ENCODE measurements at places on chromosomes 11 and 22. TPM values are rescaled to one million over a fixed set of nuclear protein-coding genes. Genes with fewer than 3 reads are reported as not detected.

GRCh38 chr11:11923828-11924227 lies 82.1 kb downstream of the USP47 start:
- peak overlapping the region; percentile 6 for H3K27ac ChIP-seq
- H3K27me3 ChIP-seq = no peaks in the 10 kb centered on the region
- H3K4me1 ChIP-seq = peaks cover 23% of the 10 kb centered on the region
- peaks cover 61% of the 10 kb centered on the region for H3K36me3 ChIP-seq
- no peak for DNase-seq

GRCh38 chr11:35168671-35169070 lies 29.7 kb downstream of the CD44 start:
- H3K36me3 ChIP-seq = peaks cover 72% of the 10 kb centered on the region
- H3K27ac ChIP-seq = no peak overlapping the region
- peaks cover 98% of the 10 kb centered on the region for H3K4me1 ChIP-seq
- DNase-seq = no peak
- H3K4me3 ChIP-seq = no peak overlapping the region

The VWCE gene
- total RNA-seq = 8.1 TPM

DNA sequence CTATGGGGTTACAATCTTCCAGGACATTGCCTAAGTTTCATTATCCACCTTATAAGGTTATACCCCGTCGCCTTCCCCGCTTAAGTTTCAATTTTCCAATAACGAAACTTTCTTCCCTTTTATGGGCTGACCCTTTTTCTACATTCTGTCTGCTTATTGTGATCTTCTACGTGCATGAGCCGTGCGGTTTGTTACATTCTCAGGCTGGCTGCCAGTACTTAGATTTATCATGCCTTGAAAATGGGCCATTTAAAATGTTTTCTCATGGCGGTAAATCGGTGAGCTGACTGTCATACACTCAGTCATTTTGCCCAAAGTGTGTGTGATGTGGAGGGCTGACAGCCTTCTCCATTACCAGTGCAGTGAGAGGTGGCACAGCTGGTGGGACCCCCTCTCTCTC lies 23.3 kb downstream of the DGCR6L start:
- H3K27ac ChIP-seq = no peak overlapping the region
- no peak overlapping the region for H3K4me3 ChIP-seq
- H3K27me3 ChIP-seq = peaks cover 19% of the 10 kb centered on the region
- DNase-seq = no peak
- H3K4me1 ChIP-seq = no peaks in the 10 kb centered on the region

The CSNK2A3 gene
- 1.2 TPM for total RNA-seq

DNA sequence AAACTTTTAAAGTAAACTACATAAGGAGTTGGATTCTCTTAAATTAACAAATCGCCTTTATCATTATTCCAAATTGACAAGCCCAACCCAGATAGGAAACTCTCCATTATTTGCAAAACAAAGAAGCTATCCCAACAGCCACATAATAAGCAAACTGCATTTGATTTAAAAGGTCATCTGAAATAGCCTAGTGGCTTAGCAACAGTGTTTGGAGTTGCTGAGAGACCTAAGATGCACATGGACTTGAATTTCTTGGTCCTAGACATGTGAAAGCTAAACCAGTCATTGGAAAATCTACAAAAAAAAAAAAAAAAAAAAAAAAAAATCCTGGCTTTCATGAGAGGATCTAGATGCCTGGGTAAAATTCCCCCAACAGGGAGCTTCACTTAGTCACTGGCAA lies 69.5 kb downstream of the PRCP start:
- no peak for DNase-seq
- no peaks in the 10 kb centered on the region for H3K4me1 ChIP-seq
- H3K4me3 ChIP-seq = no peak overlapping the region
- no peak overlapping the region for H3K27ac ChIP-seq

- H3K36me3 ChIP-seq = no peaks in the 10 kb centered on the region
- DNase-seq = no peak
- H3K4me1 ChIP-seq = peaks cover 26% of the 10 kb centered on the region
- H3K27me3 ChIP-seq = no peaks in the 10 kb centered on the region
- no peak overlapping the region for H3K4me3 ChIP-seq
Measured at GRCh38 chr11:86151174-86152005, 82.5 kb upstream of the PICALM start.

DNA sequence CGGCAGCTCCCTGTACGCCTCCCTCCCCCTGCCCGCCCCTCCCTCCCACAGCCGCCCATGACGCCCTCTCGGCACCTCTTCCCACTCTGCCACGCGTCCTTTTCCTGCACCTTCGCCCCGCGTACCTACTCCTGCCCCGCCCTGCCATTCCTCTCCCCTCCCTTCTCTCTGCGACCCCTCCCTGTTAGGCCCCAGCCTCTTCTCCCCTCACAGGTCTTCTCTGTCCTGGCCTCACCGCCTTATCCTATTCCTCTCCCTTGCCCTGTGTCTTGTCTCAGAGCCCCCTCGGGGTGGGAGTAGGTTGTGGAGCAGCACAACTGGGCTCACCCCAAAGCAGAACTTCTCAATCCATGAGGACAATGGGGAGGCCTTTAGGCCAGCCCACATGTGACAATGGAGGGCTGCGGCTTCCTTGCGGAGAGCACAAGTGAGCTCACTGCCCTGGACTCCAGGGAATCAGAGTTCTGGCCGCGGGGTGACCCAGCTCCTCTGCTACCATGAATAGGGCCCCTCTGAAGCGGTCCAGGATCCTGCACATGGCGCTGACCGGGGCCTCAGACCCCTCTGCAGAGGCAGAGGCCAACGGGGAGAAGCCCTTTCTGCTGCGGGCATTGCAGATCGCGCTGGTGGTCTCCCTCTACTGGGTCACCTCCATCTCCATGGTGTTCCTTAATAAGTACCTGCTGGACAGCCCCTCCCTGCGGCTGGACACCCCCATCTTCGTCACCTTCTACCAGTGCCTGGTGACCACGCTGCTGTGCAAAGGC lies 539 bp downstream of the SLC35C1 start:
- peaks cover 22% of the 10 kb centered on the region for H3K36me3 ChIP-seq
- DNase-seq = no peak
- peak overlapping the region; percentile 88 for H3K27ac ChIP-seq
- peak overlapping the region; percentile 90 for H3K4me3 ChIP-seq

- no peaks in the 10 kb centered on the region for H3K27me3 ChIP-seq
- no peak overlapping the region for H3K4me3 ChIP-seq
- no peaks in the 10 kb centered on the region for H3K4me1 ChIP-seq
- DNase-seq = no peak
Measured at GRCh38 chr22:17823226-17823625, 49.0 kb upstream of the BID start.

- H3K27me3 ChIP-seq = no peaks in the 10 kb centered on the region
- peak overlapping the region; percentile 95 for H3K4me3 ChIP-seq
- no peak for DNase-seq
Measured at GRCh38 chr11:90221803-90222458, 918 bp downstream of the CHORDC1 start.

- no peak overlapping the region for H3K4me3 ChIP-seq
- H3K36me3 ChIP-seq = no peaks in the 10 kb centered on the region
- no peaks in the 10 kb centered on the region for H3K4me1 ChIP-seq
- H3K27me3 ChIP-seq = no peaks in the 10 kb centered on the region
- no peak for DNase-seq
Measured at GRCh38 chr22:43562843-43563242, 151.0 kb downstream of the MPPED1 start.

The FAM180B gene
- total RNA-seq = 0.25 TPM

The SLCO2B1 gene
- total RNA-seq = not detected

GRCh38 chr11:46338636-46338987 lies 8.7 kb upstream of the DGKZ start:
- peaks cover 31% of the 10 kb centered on the region for H3K27me3 ChIP-seq
- H3K4me3 ChIP-seq = peak overlapping the region; percentile 6
- H3K36me3 ChIP-seq = no peaks in the 10 kb centered on the region
- H3K27ac ChIP-seq = no peak overlapping the region

DNA sequence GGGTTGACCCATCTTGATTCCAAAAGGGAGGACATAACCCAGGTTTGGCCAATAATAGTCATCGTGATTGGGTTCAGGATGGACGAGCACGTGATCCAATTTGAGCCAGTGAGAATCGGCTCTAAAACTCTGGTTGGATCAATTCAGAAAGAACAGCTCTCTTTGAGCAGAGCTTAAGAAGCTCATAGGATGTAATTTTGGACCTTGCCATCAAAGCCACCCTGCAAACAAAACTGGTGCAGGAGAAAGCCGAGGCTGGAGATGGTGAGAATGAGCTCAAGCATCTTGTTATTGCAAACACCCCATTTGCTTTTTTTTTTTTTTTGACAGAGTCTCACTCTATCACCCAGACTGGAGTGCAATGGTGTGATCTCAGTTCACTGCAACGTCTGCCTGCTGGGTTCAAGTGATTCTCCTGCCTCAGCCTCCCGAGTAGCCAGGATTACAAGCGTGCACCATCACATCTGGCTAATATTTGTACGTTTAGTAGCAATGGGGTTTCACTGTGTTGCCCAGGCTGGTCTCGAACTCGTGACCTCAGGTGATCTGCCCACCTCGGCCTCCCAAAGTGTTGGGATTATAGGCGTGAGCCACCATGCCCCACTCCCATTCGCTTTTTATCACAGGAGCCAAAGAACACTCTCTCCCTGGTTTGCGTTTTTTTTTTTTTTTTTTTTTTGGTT lies 13.8 kb upstream of the MIAT start:
- peak overlapping the region; percentile 89 for H3K27ac ChIP-seq
- no peak for DNase-seq
- H3K36me3 ChIP-seq = no peaks in the 10 kb centered on the region
- H3K4me1 ChIP-seq = peaks cover 62% of the 10 kb centered on the region
- H3K4me3 ChIP-seq = peak overlapping the region; percentile 34
- H3K27me3 ChIP-seq = no peaks in the 10 kb centered on the region

The LDLRAD3 gene
- total RNA-seq = 0.76 TPM

- H3K27me3 ChIP-seq = no peaks in the 10 kb centered on the region
- no peak overlapping the region for H3K4me3 ChIP-seq
- no peak for DNase-seq
- H3K36me3 ChIP-seq = no peaks in the 10 kb centered on the region
- no peaks in the 10 kb centered on the region for H3K4me1 ChIP-seq
- H3K27ac ChIP-seq = no peak overlapping the region
Measured at GRCh38 chr11:91248199-91248807, 976.3 kb upstream of the FAT3 start.

The ADM2 gene
- total RNA-seq = 2.2 TPM

DNA sequence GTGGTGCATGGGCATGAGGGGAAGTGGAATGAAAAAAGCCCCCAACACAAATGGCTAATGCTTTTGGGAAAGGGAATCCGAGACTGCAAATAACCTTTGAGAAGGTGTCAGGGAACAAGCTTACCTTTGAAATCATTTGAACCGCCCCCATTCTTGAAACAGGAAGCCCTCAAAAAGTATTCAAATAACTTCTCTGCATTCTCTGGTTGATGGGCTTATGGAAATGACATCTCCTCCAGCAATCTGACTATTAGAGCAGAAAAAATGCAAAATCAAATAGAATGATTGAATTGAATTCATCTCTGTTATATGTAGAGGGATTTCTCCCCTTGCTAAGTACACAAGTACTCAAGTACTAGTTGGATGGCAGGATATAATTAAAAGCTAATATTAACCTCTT lies 409.9 kb downstream of the TMEM135 start:
- no peak overlapping the region for H3K4me3 ChIP-seq
- no peak for DNase-seq
- no peaks in the 10 kb centered on the region for H3K36me3 ChIP-seq
- H3K4me1 ChIP-seq = no peaks in the 10 kb centered on the region

The GAS2L1 gene
- 3.0 TPM for total RNA-seq

DNA sequence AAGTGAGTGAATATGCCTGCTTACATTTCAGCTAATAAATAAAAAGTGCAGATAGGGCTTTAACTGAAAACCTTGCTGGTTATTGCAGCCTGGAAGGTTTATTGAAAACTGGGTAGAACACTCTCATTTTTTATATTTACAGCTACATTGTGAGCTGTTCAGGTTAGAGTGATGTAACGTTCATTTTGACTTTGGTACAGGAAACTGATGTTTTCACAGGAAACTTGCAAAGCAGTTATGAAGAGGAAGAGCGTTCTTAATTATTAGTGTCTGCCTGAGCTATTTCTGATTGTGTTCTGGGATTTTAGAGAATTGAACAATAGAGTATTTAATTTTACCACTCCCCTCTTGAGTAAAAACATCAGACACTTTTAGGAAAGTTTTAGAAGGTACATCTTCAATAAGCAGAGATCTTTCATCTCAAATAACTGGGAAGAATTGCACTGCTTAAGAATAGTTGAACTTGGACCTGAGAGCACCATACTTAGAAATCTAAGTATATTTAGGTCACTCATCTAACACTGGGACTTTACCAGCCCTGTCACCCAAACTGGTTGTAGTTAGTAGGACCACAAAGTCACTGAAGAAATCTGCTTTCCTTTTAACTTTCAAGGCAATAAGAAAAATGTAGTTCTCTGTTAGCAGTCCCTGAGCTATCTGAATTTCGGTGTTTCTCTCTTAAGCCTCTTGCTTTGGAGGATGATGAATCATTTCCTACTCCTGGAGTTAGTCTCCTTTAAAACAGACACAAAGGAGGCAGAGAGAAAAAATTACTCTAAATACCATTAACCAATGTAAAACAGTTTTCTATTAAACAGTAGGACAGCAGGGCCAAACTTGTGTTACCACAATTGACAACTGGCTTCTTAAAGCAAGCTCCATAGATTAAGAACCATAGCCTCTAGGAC lies 128.6 kb upstream of the DDI1 start:
- no peaks in the 10 kb centered on the region for H3K36me3 ChIP-seq
- no peak overlapping the region for H3K4me3 ChIP-seq
- H3K27me3 ChIP-seq = no peaks in the 10 kb centered on the region

DNA sequence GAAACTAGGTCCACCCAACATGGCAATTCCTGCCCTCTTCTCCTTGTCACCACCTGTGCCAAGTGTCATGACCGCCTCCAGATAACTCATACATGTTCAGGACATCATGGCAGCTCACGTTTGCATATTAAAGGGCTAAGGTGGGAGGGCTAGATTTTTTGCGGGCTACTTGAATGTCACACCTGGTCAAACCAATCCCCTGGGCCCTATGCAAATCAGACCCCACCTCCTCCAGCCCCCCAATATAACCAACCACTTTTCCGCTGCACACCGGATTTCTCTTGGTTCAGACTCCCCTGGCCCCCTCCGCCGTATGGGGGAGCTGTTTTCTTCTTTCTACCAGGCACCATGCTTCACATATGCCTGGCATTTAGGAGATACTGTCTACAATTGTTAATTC lies 12.6 kb downstream of the UPB1 start:
- no peak overlapping the region for H3K27ac ChIP-seq
- H3K4me1 ChIP-seq = peaks cover 34% of the 10 kb centered on the region
- H3K27me3 ChIP-seq = peaks cover 4% of the 10 kb centered on the region
- no peak overlapping the region for H3K4me3 ChIP-seq

The SPECC1L gene
- total RNA-seq = 35.9 TPM

The CLDN5 gene
- 1.5 TPM for total RNA-seq

DNA sequence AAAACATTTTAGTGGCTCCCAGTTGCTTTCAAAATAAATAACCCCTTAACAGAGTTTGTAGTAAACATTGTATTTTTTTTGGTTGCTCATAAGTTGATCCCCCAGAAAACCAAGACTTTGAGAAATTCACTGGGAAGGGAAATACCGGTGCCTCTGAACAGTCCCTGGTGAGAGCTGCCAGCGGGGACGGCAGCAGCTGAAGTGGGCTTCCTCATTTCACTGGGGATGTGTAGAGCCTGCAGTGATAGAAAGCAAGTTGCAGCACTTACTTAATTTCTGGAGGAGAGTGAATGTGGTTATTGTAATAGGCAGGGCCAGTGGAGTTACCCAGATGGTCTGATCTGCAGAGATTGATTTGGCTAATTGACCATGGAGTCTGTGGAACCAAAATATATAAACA lies 18.6 kb upstream of the MCHR1 start:
- H3K36me3 ChIP-seq = no peaks in the 10 kb centered on the region
- H3K4me3 ChIP-seq = no peak overlapping the region
- no peak overlapping the region for H3K27ac ChIP-seq
- no peaks in the 10 kb centered on the region for H3K27me3 ChIP-seq
- no peaks in the 10 kb centered on the region for H3K4me1 ChIP-seq
- DNase-seq = no peak

GRCh38 chr11:67441098-67441563 lies 2.1 kb downstream of the CORO1B start:
- H3K27me3 ChIP-seq = no peaks in the 10 kb centered on the region
- H3K36me3 ChIP-seq = peaks cover 32% of the 10 kb centered on the region
- H3K4me3 ChIP-seq = no peak overlapping the region
- peak overlapping the region; percentile 67 for H3K27ac ChIP-seq
- no peak for DNase-seq

Data from activated T-helper 2 cell treated with anti-CD3 and anti-CD28 coated beads, Interferon-gamma antibody, Interleukin-2, Interleukin-4, amounts not matched to agents 10 μg/mL and 5 μg/mL and 100 μg/mL, durations not matched to agents 14 hours and 24 hours and 36 hours (primary cell).